ENCODE measurements at places on chromosomes 16 and 17.

DNA sequence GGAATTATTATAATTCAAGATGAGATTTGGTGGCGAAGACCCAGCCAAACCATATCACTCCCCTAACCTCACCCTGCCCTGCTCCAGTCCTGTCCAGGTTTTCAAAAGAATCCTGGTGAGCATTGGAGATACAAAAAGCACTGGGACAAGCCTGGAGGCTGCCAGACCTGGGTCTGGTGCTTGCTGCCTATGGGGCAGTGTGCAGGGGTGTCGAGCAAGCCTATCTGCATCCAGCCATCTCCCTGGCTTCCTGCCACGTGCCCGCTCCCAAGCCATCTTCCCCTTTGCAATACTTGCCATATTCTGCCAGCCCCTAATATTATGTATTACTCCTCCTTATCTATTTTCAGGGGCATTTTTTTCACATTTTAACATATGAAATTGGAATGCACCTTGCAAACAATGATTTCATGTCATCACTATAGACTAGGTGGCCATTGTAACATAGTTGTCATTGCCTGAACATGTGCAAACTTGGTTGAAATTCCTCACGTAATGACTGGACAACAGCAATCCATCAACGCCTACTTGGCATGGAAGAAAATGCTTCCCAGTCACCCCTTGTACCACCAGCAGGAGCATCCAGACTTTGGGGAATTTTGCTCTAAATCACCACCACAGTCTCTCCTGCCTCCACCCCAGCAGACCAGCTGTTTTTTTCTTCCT, 8.1 kb upstream of the KDM8 start:
- no peak for DNase-seq

DNA sequence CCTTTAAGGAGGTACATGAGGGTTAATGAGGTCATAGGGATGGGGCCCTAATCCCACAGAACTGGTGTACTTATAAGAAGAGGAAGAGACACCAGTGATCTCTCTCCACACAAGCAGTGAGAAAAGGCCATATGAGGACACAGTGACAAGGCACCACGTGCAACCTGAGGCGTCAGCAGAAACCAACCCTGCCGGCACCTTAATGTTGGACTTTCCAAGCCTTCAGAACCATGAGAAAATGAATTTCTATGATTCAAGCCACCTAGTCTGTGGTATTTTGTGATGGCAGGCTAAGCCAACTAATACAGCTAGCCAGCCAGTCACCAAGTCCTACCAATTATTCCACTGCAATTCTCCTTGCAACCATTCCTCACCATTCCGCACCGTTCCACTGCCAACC, 39.5 kb downstream of the COPRS start:
- DNase-seq, result no peak

- no peak for DNase-seq
Measured at GRCh38 chr16:84418056-84418849, 49.9 kb downstream of the ATP2C2 start.

DNA sequence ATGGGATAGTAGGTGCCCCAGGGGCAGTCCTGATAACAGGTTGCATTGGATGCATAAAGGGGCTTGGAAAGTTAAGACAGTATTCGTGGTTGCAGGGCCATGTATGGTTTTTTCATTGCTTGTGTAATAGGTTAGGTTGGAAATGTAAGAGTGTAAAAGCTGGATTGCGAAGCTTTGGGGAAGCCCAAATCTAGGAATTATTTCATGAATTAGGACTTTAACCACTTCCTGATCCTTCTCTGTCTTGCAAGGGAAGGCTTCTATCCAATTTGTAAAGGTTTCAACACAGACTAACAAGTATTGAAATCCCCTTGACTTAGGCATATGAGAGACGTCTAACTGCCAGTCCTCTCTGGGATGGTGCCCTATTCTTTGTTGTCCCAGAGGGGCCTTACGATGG, 7.8 kb upstream of the CCL17 start:
- no peak for DNase-seq

- no peak for DNase-seq
Measured at GRCh38 chr17:11948789-11949188, 48.5 kb downstream of the ZNF18 start.

- DNase-seq, result no peak
Measured at GRCh38 chr17:62703261-62703775, 75.8 kb downstream of the MRC2 start.

DNA sequence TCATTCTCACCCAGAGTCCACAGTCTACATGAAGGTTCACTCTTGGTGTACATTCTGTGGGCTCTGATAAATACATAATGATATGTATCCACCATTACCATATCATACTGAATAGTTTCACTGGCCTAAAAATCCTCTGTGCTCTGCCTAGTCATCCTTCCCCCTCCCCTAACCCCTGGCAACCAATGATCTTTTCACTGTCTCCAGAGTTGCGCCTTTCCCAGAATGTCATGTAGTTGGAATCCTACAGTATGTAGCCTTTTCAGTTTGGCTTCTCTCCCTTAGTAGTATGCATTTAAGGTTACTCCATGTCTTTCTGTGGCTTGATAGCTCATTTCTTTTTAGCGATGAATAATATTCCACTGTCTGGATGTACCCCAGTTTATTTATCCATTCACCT, 101.3 kb downstream of the NOG start:
- no peak for DNase-seq

GRCh38 chr16:30944352-30944751, 4.5 kb upstream of the ORAI3 start:
- DNase-seq, result no peak

DNA sequence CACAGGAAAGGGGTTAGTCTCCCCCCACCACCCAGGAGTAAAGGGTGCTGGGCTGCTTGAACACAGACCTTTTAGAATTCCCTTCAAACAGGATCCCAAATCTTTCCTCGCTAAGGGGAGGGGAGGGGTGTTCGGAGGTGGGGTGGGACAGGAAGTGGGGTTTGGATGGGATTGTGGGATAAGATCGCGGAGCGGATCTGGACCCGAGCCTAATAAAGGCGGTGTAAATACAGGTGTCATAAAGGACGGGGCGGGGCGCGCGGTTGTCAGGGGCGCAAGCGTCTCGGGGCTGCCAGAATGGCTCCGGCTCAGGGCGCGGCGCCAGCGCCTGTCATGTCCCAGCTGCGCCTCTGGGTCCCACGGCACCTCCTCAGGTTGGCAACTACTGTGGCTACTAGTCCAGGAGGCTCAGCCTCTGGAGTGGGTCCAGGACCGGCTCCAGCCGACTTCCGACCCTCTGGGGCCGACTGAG, 59.8 kb upstream of the FBXO47 start:
- DNase-seq, result peak; percentile 37

- peak; percentile 91 for DNase-seq
Measured at GRCh38 chr17:40026816-40027613, 11.8 kb downstream of the CSF3 start.

DNA sequence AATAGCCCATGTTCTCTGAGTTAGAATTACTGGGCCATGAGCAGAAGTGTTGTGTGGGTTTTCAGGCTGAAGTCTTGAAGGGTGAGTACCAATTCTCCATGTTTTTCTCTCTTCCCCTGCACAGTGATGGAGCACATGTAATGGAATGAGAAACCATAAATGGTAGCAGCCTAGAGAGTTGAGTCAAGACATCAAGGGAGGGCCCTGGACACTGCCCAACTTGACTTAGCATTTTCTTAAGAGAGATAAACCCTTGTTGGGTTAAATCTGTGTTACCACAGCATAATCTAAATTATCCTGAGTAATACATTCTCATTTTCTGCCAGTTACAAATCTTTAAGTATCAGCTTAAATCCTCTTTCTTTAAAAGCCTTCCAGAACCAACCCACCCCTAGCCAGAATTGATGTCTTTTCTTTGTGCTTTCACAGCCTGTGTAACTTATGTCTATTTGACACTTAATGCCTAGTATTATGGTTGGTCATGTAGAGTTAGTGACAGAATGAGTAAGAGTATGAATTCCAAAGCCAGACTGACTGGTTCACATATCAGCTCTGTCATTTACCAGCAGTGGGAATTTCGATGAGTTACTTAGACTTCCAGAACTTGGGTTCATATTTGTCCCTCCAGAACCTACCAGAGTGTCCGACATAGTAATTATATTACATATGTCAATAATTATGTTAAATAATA, 27.0 kb upstream of the RGS9 start:
- no peak for DNase-seq

DNA sequence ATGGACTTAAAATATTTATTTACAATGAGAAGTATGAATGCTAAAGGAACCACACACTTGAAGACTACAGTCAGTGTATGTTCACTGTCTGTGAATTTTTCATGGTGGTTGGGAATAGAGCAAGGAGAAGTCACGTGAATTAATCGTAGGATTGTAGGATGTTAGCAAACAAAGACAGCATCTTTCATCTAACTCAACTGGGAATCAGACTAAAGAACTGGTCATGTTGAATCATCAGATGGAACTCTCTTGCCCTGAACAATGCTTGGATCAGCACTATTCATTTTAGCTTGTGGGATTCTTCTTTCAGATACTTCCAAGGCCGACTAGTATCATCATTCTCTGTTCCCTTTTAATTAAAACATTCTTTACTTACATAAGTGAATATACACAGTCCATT, 18.1 kb downstream of the KCNJ2 start:
- no peak for DNase-seq

GRCh38 chr16:60882816-60883215, 1153.4 kb downstream of the CDH8 start:
- no peak for DNase-seq

DNA sequence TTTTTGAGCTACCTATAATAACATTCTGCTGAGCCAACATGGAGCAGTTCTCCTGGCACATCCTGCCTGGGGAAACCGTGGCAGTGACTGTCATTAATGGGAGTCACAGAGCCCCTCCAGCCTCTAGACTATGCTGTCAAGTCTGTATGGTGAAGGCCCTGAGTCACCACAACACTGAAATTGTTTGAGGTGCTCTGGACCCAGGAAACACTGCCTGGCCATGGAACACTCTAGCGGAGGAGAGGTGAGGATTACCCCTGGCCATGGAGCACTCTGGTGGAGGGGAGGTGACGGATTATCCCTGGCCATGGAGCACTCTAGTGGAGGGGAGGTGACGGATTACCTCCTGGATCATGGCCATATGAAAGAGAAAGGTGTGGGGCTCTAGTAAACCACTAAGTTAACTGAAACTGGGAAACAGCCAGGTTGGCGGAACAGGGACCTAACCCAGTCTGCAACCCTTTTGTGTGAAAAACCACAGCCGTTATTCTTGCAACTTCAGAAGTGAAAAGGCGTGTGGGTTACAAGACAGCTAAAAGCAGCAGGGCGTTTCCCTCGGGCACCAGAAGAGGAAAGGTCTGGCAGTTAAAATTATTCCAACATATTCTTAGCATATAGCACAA, 156.7 kb downstream of the KCNJ12 start:
- DNase-seq, result no peak

GRCh38 chr17:77882040-77882439, 76.5 kb upstream of the TNRC6C start:
- no peak for DNase-seq

DNA sequence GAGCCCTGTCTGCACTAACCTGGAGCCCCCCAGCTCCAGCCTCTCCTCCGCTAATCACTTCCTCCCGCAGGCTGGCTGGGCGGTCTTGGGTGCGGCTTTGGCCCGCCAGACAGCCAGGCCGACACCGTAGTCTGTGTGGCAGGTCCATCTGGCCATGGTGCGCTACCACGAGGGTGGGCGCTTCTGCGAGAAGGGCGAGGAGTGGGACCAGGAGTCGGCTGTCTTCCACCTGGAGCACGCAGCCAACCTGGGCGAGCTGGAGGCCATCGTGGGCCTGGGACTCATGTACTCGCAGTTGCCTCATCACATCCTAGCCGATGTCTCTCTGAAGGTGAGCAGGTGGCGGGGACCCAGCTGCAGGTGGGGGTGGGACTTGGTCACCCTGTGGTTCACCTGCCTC, 30.7 kb upstream of the POLR3E start:
- DNase-seq, result no peak

GRCh38 chr17:17146786-17147406, 59.2 kb downstream of the PLD6 start:
- no peak for DNase-seq

GRCh38 chr17:69088643-69089200, 28.0 kb upstream of the ABCA9 start:
- no peak for DNase-seq

DNA sequence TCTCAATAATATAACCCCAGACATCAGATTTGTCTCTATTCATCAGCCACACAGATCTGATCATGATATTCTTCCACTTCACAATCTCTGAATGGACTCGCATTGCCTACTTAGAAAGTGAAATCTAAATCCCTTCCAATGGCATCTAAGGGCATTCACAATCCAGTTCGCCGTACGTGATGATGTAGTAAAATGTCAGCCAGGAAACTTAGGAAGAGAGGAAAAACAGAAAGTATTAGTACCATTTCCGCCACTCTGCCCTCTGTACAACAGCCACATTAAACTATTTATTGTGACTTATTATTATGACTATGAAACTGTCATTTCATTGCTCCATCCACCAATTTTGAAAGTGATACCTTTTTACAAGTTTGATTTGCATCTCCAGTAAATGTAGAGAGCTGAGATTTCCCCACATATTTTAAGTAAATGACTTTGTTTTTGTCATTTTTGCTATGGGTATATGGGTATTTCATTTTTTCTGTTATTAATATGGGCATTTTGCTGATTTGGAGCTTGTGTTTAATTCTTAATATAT, 69.4 kb upstream of the SMIM36 start:
- DNase-seq, result peak; percentile 48

- DNase-seq, result peak; percentile 57
Measured at GRCh38 chr17:7328840-7329373, at the start of gene NEURL4. Gene NEURL4 (minus strand): TSS chr17:7329335. CDS start chr17:7329312, 23 bp downstream.

DNA sequence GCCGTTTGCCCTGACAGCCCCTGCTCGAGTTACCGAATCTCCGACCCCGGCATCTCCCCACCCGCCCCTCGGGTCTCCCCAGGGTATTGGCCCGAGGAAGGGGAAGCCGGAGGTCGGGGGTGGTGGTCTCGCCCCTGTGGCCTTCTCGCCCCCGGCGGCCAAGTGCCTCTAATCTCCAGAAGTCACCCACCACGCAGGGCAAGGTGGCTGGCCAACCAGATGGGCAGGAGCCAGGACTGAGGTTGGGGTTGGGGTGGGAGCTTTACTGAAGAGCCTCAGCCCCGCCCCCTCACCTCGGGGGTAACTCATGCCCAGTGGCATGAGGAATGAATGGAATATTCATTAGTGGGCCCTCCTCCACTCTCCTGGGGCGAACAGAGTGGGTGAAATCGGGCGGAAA, 637 bp downstream of the DHRS11 start:
- no peak for DNase-seq

GRCh38 chr17:73058022-73058421, 34.5 kb downstream of the SLC39A11 start:
- no peak for DNase-seq

GRCh38 chr17:5809056-5809455, 224.7 kb upstream of the NLRP1 start:
- no peak for DNase-seq

- DNase-seq, result no peak
Measured at GRCh38 chr16:7397901-7398300, 65.3 kb downstream of the RBFOX1 start.

DNA sequence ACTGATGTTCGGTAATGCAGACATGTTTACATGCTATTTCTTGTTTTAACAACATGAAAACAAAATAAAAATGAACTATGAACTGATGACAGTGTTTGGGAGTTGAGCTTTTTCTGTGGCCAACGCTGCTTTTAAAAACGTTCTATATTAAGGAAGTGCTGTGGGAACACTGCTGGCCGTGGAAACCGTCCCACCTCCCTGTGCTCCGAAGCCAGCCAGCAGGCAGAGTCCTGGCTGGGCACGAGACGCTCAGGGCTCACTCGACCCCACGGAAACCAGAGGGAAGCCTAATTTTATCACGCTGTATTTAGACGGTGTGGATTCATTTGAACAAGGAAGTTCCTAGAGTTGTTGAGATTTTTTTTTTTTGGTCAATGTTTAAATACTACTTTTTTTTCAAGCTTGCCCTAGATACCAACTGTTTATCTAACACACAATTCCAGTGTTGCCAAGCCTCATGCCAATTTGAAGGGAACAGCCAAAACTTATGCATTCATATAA, 25.8 kb downstream of the ADCY9 start:
- DNase-seq, result no peak
